Cerebellum (tissue), 4 donors: ENCODE measurements at places on chromosomes 4 and X.

DNA sequence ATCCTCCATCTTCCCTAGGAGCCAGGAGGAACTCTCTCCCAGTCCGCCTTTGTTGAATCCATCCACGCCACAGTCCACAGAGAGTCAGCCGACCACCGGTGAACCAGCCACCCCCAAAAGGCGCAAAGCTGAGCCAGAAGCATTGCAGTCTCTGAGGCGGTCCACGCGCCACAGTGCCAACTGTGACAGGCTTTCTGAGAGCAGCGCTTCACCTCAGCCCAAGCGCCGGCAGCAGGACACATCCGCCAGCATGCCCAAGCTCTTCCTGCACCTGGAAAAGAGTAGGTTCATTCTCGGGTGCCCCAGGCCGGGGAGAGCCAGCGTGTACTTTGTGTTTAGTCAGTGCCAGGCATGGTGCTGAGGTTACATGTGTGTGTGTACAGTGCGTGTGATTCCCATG is 7.4 kb downstream of the MSL3 start:
- no peak for DNase-seq

- DNase-seq: no peak
Observed at GRCh38 chr4:64713256-64713840, 304.1 kb upstream of the TECRL start.

- no peak for DNase-seq
Observed at GRCh38 chr4:185925910-185926360, 113.9 kb upstream of the SORBS2 start.

- DNase-seq: peak; percentile 10
Observed at GRCh38 chrX:52574416-52575275, 57.8 kb upstream of the XAGE1B start.

DNA sequence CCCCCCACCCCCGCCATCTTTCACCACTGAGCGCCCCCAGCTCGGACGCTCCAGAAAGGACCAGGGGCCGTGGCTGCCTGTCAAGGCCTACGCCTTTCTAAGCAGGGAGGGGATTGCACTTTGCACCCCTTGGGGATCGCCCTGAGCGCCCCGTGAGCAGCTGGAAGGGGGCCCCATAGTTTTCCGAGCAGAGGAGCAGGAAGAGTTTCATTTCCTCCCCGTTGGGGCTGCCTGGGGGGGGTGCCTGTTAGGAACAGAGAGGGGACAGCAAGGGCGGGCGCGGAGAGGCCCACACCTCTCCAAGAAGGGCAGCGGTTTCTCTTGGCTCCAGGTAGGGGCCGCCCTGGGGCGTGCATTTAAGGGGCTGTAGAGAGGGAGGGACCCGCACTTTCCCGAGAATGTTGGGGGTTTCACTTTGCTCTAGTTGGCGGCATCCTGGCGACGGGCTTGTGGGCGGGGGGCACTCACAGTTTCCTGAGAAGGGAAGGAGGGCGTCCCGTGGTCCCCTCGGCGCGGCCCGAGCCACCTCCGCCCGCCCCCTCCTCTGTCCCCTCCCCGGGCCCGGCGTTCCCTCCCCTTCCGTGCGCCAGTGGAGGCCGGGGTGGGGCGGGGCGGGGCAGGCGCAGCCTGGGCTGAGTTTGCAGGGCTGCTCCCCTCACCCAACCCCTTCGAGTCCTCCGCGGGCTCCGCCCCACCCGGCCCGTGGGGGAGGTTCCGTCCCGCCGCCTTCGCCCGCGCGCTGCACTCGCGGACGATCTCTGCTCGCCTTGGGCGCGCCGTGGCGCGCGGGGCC is 82.3 kb upstream of the CD99 start:
- peak; percentile 15 for DNase-seq

GRCh38 chrX:45006002-45006800 is 133.2 kb downstream of the KDM6A start:
- DNase-seq: no peak

DNA sequence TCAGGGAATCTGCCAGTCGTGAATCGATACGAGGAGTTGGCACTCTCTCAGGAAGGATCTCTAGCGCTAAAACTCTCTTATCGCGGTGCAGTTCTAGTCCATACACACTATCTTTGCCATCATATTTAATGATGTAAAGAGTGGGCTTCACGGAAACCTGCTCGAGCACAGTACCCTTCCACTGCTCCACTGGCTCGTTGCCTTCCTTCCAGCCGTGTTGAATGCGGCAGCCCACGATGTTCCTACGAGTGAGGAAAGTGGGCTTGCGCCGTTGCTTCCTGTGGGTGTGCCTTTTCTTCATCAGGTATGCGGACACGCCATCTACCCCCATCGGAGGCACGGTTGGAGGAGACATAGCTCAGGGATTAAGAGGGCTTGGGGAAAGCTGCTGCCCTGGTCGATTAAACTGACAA is 661 bp downstream of the SPIN4 start:
- peak; percentile 0 for DNase-seq

DNA sequence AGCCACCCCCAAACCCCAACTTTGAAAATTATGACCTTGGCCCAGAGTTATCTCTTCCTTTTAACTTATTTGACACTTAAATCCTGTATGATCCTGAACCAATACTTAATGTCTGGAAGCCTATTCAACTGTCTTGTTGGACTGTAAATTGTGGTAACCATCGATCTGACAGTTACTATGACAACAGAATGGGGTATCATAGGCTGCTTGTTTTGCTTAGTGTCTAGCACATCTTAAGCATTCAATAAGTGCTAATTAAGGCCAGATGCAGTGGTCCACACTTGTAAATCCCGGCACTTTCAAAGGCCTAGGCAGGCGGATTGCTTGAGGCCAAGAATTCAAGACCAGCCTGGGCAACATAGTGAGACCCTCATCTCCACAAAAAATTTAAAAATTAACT is 175.0 kb downstream of the APBB2 start:
- DNase-seq: no peak

- no peak for DNase-seq
Observed at GRCh38 chr4:81256059-81256970, 41.3 kb upstream of the PRKG2 start.

DNA sequence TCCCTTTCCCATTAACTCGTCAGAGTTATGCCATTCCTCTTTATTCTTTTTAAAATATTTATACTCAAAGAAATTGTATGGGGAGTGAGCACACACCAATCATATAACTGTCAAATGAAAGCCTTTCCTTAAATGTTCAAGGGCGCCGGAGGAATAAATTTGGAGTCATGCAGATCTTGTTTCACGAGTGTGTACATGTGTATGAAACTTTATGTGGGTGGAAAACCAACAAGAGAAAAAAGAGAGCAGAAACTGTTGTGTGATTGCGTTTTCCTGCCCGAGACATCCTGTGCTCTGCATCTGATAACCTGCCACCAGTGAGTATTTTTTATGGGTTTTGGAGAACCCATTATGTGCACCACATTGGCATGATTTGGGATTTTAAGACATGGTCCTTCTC is 88.3 kb downstream of the FHDC1 start:
- DNase-seq: no peak

DNA sequence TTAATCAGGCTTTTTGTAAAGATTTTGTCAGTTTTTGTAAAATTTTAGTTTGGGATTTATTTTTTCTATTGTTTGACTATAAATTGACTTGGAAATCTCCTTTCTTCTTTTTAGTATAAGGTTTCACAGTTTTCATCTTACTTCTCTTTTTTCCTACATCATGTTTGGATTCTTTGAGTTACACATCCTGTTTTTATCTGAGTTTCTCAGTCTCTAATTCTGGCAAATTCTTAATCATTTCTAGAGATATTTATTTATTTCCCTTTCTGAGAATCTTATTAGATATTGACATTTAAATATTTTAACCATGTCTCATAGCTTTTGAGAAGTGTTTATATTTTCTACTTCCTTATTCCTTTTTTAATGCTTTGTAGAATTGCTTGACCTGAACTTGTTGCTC is 20.7 kb downstream of the USP53 start:
- DNase-seq: no peak

DNA sequence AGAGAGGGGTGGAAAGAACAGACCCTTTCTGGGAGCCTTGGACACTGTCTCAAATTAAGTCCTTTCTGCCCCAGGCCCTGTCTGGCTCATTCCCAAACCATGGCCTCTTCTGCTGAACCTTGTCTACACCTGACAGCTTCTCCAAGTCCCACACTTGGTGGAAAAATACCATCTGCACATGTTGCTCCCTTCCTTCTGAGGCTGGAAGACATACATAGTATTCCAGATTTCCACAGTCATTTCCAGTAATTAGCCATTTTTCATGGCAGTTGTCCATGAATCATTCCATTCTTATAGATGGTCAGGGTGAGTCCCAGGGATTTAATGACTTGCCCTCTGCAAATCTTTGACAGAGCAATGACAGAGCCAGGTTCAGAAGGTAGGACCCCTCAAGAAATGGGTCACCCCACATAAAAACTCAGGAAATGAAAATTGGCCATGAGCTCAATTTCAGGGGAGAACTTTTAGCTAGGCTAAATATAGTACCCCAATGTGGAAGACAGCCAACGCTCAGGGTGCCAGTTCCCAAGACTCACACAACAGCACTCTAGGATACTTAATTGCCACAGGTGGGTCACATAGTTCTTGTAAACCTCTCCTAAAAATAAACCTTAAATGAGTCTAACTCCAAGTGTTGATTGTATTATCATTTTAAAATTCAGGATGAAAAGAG is 16.2 kb upstream of the DAPP1 start:
- DNase-seq: no peak

DNA sequence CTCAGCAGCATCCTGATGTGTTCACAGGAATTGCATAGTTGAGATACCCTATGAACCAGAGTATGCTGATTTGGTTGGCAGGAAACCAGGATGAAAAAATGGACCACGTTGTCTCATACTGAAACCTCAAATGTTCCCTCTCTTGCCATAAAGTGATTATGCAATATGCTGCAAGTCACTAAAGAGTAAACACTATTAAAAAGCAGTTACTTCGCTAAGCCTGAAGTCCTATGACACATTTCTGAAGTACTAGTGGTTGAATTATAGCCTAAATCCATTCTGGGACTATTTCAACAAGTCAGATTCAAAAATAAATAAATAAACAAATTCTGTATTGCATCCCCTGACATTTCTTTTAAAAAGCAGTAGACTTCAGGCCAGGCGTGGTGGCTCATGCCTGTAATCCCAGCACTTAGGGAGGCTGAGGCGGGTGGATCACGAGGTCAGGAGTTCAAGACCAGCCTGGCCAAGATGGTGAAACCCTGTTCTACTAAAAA is 106.0 kb upstream of the NAP1L5 start:
- no peak for DNase-seq

- no peak for DNase-seq
Observed at GRCh38 chrX:143674926-143675325, 39.0 kb upstream of the SLITRK4 start.

DNA sequence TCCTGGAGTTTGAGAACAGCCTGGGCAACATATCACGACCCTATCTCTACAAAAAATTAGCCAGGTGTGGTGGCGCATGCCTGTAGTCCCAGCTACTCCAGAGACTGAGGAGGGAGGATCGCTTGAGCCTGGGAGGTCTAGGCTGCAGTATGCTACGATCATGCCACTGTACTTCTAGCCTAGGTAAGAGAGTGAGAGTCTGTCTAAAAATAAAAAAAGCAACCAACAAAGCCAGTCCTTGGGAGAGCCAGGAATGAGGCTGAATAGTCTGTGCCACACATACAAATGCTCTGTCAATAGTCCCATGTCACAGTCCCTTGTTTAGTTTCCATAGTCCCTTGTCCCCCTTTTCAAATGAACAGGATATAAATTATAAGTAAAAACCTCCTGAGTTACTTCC is 19.3 kb upstream of the PRSS48 start:
- no peak for DNase-seq

GRCh38 chr4:118865091-118865708 is 23.5 kb upstream of the SYNPO2 start:
- peak; percentile 66 for DNase-seq

DNA sequence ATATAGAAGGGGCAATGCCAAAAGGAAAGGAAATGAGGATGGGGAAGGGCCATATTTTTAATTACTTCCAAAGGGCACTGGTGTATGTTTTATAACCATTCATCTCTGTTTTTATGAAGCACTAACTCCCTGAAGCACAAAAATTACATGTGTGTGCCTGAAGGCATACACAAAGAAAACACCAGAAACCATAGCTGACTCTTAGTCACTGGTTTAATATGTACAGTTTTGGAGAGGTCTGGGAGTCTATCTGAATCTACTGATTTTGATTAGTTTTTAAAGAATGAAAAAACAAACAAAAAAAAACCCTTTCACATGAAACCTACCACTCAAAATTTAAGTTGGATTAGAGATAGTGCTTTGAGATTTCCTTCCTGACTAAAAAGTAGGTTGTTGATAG is 438.7 kb downstream of the RPA4 start:
- no peak for DNase-seq

DNA sequence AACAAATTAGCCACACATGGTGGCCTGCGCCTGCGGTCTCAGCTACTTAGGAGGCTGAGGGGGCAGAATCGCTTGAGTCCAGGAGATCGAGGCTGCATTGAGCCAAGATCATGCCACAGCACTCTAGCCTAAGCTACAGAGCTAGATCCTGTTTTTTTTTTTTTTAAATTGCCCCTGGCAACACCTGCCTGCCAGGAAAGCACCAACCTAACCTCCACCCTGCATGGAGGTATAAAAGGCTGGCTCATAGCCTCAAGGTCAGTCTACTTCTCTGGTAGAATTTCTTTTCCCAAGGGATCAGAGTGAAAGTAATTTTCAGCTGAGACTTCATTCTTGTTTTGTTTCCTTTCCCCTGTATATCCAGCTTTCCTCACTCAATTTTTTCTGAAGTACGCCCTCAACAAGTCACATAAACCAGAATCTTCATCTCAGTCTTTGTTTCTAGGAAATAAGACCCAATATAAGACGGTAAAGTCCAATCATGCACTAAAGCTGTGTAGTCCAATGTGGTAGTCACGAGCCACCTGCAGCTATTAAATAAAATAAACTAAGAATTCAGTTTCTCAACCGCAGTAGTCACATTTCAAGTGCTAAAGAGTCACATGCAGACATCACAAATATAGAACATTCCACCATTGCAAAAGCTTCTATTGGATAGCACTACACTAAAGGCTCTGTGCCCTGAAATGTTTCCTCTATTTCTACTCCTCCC is 113.3 kb downstream of the HPGD start:
- no peak for DNase-seq

GRCh38 chrX:151676196-151676595 is 19.1 kb upstream of the PRRG3 start:
- DNase-seq: no peak

DNA sequence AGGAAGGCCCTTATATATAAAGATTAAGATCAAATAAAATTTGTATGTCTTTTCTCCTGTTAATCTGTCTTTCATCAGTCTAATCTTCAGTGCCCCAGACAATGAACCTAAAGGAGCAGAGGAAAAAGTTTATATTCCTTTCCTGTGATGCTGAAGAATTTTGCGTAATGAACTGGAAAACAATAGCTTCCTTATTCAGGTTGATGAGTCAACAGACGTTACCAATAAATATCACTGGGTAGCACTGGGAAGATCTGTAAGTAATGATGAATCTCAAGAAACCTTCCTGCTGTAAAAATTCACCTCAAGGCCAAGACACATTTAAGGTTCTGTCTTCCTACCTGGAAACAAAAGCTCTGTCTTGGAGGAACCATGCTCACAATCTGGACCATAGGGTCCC is 25.5 kb downstream of the CDKN2AIP start:
- no peak for DNase-seq
